Lower lobe of right lung (tissue), 2 donors: ENCODE measurements at places on chromosomes 13 and 19. TPM values are rescaled to one million over a fixed set of nuclear protein-coding genes. Genes with fewer than 3 reads are reported as not detected.

GRCh38 chr13:35930665-35931631, 200.2 kb downstream of the DCLK1 start:
- H3K36me3 ChIP-seq, result no peaks in the 10 kb centered on the region
- H3K4me1 ChIP-seq, result no peaks in the 10 kb centered on the region
- H3K4me3 ChIP-seq, result no peak overlapping the region
- H3K27me3 ChIP-seq, result no peaks in the 10 kb centered on the region
- no peak for DNase-seq

DNA sequence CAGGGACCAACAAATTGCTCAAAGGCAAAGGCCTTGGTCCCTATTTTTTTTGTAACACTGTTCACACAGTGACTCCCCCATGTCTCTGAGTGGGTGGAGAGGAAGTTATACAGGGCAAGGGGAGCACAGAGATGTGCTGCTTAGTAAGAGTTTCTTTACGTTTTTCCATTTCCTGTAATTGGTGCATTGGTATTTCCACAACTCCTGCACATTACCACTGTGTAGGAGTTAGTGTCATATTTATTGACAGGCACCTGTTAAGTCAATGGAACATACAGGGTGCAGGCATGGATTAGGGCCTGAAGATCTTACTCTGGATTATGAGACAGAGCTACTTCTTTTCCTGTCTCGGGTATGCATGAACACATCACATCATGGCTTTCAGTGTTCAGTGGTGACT, 45.2 kb downstream of the SOX21 start:
- H3K27me3 ChIP-seq, result no peaks in the 10 kb centered on the region
- DNase-seq, result no peak
- H3K27ac ChIP-seq, result no peak overlapping the region
- no peaks in the 10 kb centered on the region for H3K36me3 ChIP-seq

DNA sequence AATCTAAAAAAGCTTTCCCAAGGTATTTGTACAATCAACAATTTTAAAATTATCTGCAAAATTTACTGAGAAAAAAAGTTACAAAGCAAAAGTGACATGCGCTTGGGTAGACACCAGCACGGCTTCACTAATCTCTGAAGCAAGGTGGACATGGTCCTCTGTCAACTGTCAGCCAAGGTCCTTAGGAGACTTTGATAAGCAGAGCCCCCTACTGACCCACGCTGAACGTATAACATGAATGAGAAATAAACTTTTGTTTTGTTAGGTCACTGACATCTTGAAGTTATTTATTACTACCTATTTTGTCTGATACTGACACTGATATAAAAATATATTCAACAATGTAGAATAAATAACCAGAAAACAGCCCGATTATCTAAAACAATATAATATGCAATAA, 100.7 kb upstream of the OBI1 start:
- no peaks in the 10 kb centered on the region for H3K36me3 ChIP-seq
- no peak overlapping the region for H3K4me3 ChIP-seq
- no peaks in the 10 kb centered on the region for H3K27me3 ChIP-seq

- H3K4me3 ChIP-seq, result peak overlapping the region; percentile 75
- H3K27me3 ChIP-seq, result no peaks in the 10 kb centered on the region
- DNase-seq, result no peak
- peaks cover 18% of the 10 kb centered on the region for H3K36me3 ChIP-seq
- H3K4me1 ChIP-seq, result peaks cover 57% of the 10 kb centered on the region
- peak overlapping the region; percentile 89 for H3K27ac ChIP-seq
These were observed 1.3 kb downstream of the KCNK6 start for GRCh38 chr19:38320969-38321339.

DNA sequence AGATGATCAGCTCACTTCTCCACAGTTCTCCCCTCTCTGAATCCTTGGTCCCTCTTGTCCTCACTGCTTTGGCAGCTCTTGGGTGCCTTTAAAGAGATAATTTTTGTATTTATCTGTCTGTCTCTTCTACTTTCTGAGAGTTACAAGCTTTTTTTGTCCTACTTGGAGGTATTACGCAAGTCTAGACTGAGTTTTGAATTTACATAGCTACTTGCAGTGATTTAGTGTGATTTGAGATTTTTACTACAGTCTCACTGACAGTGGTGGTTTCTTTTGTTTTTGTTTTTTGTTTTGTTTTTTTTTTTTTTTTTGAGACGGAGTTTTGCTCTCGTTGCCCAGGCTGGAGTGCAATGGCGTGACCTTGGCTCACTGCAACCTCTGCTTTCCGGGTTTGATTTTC, 22.1 kb downstream of the URI1 start:
- no peaks in the 10 kb centered on the region for H3K27me3 ChIP-seq
- no peak for DNase-seq
- peaks cover 39% of the 10 kb centered on the region for H3K4me1 ChIP-seq
- H3K36me3 ChIP-seq, result no peaks in the 10 kb centered on the region
- no peak overlapping the region for H3K4me3 ChIP-seq
- no peak overlapping the region for H3K27ac ChIP-seq

DNA sequence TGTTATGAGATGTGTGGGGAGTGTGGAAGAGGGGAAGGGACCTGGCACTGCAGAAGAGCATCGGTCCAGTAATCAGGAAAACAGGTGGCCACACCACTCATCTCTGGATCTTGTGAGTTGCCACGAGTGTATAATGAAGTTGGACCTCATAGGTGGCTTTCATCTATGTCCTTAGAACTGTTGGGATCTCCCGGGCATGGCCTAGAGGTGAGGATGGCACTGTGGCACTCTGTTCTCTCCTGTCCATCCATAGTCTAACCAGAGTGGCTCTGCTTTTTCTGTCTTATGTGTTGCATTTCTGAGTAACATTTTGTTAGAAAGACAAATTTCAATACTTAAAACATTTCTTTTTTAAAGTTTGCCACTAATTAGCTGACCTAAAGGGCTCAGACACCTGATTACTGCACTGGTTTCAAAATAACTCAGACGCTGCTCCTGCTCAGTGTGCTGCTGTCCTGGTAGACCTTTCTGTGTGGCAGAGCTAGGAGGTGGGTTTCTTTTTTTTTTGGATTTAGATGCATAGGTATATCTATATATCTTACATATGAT, 5.5 kb downstream of the CNMD start:
- H3K4me3 ChIP-seq, result no peak overlapping the region
- DNase-seq, result no peak
- H3K27ac ChIP-seq, result no peak overlapping the region
- peaks cover 22% of the 10 kb centered on the region for H3K27me3 ChIP-seq

- H3K4me3 ChIP-seq, result no peak overlapping the region
- no peak overlapping the region for H3K27ac ChIP-seq
- peaks cover 12% of the 10 kb centered on the region for H3K4me1 ChIP-seq
- DNase-seq, result no peak
- no peaks in the 10 kb centered on the region for H3K36me3 ChIP-seq
These were observed 40.7 kb downstream of the PCCA start for GRCh38 chr13:100129605-100130004.

- DNase-seq, result no peak
- H3K27ac ChIP-seq, result no peak overlapping the region
- H3K27me3 ChIP-seq, result no peaks in the 10 kb centered on the region
- H3K4me3 ChIP-seq, result no peak overlapping the region
- no peaks in the 10 kb centered on the region for H3K4me1 ChIP-seq
- peaks cover 76% of the 10 kb centered on the region for H3K36me3 ChIP-seq
These were observed 12.0 kb downstream of the TGDS start for GRCh38 chr13:94583926-94584325.

GRCh38 chr19:13066226-13066625, 36.4 kb downstream of the LYL1 start:
- DNase-seq, result no peak
- H3K4me1 ChIP-seq, result peaks cover 93% of the 10 kb centered on the region
- no peak overlapping the region for H3K27ac ChIP-seq
- H3K27me3 ChIP-seq, result no peaks in the 10 kb centered on the region
- no peak overlapping the region for H3K4me3 ChIP-seq

DNA sequence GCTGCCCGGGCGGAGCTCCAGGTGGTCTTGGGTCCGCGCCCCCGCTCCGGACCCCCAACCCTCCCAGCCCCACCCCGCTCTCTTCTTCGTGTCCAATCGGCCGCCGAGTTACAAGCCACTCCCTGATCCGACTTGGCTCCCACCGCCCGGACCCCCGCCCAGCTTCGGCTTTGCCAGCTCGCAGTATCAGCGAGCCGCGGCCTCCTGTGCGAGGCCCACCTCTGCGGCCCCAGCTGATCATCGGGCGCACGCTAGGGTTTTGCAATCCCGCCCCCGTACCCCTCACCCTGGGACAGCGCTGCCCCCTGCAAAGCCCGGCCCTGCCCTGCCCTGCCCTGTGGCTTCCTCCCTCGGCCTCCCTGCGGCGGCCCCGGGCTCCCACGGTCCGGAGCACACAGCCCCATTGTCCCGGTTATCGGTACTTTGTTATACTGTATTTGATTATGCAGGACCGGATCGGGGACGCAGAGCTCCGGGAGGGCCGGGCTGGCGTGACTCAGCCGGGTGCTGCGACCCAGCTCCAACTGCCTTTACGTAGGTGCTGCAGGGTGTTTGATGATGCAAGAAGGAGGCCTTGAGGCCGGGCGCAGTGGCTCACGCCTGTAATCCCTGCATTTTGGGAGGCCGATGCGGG, 598 bp upstream of the LPAR2 start:
- no peaks in the 10 kb centered on the region for H3K27me3 ChIP-seq
- H3K4me1 ChIP-seq, result peaks cover 14% of the 10 kb centered on the region
- H3K36me3 ChIP-seq, result peaks cover 22% of the 10 kb centered on the region
- H3K4me3 ChIP-seq, result peak overlapping the region; percentile 64
- peak overlapping the region; percentile 69 for H3K27ac ChIP-seq

DNA sequence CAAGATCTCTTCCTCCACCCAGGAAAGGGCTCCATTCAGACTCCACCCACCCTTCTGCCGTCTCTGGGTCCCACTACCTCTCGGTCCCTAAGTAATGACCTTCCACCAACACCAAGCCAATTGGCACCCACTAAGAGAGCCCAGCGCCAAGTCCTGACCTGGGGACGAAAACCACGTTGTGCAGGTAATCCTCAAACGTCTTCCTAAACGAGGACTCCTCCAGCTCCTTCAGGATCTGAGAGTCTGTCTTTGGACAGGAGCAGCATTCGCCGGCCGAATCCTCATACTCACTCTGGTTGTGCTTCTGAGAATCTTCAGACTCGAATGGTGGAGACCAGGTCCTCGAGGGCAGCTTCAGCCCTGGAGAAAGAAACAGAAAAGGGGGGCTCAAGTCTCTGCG, 83.1 kb downstream of the ZNF557 start:
- H3K27ac ChIP-seq, result no peak overlapping the region
- no peaks in the 10 kb centered on the region for H3K4me1 ChIP-seq
- no peak for DNase-seq

DNA sequence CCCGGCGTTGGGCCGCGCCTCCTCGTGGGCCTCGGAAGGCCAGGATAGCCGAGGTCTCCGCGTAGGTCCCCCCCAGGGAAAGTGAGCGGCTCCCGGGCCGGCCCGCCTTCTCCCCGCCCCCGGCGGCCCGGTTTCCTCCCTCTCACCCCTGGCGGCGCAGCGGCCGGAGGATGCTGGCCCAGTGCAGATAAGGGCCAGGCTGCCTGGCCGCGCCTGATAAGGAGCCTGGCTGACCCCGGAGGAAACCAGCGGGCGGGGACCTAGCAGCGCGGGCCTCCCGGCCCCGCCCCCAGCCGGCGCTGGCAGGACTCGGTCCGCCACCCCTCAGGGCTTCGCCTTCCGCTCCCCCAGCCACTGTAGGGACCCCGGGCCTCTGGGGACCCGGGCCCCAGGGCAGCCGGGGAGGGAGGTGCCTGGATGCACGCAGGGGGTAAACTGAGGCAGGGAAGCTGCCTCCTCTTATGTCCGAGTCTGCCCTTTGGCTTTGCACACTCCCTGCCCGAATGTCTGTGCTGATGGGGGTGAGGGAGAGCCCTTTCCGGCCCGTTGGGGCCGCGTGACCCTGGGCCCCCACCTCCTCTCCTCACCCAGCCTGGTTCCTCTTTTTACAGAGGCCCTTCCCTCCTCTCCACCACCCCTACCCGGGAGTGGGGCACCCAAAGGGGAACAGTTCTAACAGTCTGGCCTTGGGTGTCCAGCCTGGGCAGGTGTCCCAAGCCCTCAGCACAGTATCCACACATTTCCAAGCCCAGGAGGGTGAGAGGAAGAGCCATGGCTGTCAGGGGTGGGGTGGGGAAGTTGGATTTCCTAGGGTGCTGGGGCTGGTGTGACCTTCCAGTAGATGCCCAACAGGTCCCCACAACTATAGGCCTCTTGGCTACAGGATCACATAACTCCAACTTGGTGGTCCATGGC, at the start of gene LYL1:
TSS of gene LYL1 (minus strand) at position 193 of the 915 bp plus-strand sequence. CDS start 1,687 bp downstream, outside the sequence.
- H3K27ac ChIP-seq, result peak within 1 kb of the TSS; percentile 96
- H3K27me3 ChIP-seq, result no peaks in the 10 kb centered on the region
- peak; percentile 89 for DNase-seq
- peak within 1 kb of the TSS; percentile 63 for H3K4me3 ChIP-seq
- H3K36me3 ChIP-seq, result peaks cover 13% of the 10 kb centered on the region

MICOS13 gene
- 42.7 TPM for total RNA-seq
